ENCODE measurements at places on chromosomes 7 and 10. TPM values are rescaled to one million over a fixed set of nuclear protein-coding genes. Genes with fewer than 3 reads are reported as not detected.

Gene C10orf53
- total RNA-seq, result not detected

Gene CRYGN
- 0.84 TPM for total RNA-seq

Gene KAZALD1
- total RNA-seq, result 4.8 TPM

- no peak for DNase-seq
Measured at GRCh38 chr7:82122275-82122674, 321.3 kb downstream of the CACNA2D1 start.

DNA sequence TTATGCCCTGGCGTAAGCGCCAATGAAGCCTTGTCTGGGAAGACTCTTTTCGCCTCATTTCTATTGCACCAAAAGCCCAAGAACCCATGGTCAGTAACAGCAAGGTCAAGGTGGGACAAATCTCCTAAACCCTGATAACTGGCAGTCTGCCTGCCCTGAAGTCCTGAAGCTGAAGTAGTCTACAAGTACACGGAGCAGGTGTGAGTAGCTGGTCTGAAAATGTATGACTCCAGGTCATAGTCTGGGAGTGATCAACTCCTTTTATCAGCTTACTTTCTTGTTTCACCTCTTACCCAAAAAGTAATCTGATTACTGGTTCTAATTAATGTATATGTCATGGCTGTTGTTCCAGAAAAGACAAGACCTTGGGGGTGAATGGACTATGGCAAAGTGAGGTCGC is 107.3 kb upstream of the EFCAB10 start:
- no peak for DNase-seq

GRCh38 chr7:133461421-133461820 is 208.5 kb downstream of the EXOC4 start:
- DNase-seq, result no peak

DNA sequence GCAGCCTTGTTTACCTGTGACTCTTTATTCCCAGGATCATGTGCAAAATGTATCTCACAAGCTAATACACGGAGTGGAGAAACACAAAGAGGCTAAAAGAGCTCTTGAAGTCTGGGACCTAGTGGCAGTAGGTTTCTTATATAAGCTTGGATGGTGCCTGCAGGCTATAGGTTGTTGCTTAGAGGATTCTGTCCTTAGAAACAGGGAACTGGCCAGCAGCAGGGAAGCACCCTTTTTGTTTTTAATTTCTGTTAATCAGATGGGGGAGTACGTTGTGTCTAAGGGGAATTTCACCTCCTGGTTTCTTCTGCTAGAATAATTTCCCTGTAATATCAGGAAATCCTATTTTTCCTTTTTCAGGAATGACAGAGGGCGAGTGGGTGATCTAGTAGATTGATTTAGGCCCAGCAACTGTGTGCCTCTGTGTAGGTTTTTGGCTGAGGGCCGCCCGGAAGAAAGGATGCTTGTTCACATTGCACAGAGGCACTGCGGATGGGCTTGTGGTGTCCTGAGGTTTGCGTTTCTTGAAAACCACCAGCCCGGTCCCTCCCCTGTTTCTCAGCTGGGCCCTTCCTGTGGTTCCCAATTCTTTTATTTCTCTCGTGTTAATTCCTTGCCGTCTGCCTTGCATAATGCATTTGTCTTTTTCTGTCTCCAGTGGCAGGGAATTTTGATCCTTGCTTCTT is 158.0 kb downstream of the CAMK1D start:
- DNase-seq, result no peak

Gene ADRB1
- 0.04 TPM for total RNA-seq

DNA sequence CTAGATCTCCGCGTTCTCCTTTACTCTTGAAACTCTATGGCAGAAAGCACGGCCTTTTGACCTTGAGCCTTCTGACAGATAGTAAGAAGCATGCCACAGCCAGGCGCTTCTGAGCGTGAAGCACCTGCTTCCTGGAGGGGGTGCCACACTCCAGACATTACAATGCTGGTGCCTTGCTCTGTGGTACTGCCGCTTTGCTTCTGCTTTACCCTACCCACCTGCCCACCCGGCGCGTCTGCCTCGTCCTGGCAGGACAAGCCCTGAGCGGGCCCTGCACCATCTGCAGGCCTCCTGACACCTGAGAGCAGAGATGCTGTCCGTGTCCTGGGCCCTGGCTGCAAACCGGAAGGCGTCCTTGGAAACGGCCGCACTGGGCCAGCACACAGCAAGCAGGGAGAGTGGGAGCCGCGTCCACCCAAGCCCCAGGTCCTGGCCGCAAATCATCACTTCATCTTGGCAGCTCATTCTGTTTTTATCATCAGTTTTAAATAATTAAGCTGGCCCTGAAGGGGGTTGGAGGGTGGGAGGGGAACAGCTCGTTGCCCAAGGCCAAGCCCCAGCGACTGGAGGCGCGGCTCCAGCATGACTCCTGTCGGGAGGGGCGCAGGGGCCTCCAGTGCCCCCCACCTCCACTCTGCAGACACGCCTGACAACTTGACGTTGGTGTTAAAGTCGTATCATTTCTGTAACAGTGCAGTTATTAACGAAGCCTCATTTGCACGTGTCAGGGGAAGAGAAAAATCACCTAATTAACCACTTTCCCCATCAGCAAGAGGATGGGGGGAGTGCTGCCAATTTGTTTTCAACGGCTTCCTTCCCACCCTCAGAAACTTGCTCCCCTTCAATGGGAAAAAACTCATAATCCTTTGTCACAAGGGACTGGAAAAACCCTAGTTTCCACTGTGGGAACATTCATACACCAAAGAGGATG is 132.2 kb downstream of the MAD1L1 start:
- DNase-seq, result no peak

- DNase-seq, result no peak
Measured at GRCh38 chr7:127683776-127684681, 32.0 kb downstream of the SND1 start.

GRCh38 chr10:107576746-107577145 is 412.2 kb upstream of the SORCS1 start:
- no peak for DNase-seq

DNA sequence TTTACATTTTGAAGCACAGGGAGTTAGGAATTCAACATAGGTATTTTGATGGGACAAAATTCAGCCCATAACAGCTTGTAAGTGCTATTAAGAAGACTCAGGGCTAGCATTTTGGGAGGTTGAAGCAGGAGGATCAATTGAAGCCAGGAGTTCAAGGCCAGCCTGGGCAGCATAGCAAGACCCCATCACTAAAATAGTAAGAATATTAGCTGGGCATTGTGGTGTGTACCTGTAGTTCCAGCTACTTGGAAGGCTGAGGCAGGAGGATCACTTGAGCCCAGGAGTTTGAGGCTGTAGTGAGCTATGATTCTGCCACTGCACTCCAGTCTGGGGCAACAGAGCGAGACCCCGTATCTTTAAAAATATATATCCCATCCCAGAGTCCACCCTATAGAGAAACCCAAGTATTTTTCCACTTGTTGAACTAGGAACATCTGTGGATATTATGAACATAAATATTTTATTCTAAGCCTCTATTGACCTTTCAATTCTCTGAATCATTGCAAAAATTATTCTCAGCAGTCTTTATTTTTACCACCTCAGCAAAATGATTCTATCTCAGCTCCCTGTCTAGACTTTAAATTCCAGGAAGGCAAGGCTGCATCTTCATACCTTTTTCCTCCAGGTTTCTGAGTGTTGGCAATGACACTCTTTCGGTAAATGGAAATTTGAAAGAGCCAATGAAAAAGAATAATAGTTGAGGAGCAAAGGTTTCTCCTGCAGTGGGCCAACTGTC is 181.0 kb downstream of the GALNT17 start:
- DNase-seq, result no peak

All from kidney epithelial cell (primary cell).